NCI-H1436 (cell line): ENCODE measurements at places on chromosomes 11 and 22.
A peak's percentile ranks its signal among the peaks of the same experiment; 100 is the strongest.

DNA sequence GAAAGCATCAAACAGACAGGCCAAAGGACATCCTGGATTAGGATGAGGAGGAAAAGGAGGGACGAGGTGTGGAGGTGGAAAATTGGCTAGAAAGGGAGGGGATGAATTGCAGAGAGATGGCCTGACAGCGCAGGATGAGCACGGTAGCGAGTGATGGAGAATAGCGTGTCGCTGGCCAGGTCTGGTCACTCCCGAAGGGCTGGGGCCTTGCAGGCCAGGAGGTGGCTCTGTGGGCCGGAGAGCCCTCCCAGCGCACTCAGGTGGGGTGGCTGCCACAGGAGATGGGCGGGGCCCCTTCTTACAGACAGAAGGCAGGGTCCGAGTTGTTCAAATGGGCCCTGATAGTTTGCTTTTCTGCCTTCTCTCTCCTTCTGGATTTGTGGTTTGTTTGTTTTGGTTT lies 37.1 kb upstream of the THY1 start:
- DNase-seq: no peak

GRCh38 chr22:24516301-24516737 lies 21.2 kb downstream of the UPB1 start:
- no peak for DNase-seq

GRCh38 chr11:14881576-14882193 lies 10.3 kb downstream of the CYP2R1 start:
- no peak for DNase-seq

DNA sequence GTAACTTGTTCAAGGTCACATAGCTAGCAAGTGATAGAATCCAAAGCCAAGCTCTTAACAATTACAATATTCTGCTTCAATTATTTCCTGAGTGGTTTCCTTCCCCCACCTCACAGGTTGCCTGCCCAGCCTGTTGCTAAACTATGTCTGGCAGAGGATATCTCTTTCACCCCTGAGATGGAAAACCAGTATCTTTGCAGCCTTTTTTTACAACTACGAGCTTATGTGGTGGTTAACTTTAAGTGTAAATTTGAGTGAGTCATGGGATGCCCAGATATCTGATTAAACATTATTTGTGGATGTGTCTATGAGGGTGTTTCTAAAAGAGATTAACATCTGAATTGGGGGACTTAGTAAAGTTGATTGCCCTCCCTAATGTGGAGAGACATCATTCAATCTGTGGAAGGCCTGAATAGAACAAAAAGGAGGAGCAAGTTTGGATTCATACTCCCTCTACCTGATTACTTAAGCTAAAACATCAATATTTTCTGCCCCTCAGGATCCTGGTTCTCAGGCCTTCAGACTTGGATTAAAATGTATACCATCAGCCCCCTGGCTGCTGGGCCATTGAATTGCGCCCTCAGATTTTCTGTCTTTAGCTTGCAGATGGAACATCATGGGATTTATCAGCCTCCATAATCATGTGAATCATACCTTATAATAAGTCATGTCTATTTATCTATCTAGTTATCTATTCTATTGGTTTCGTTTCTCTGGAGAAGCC lies 911.9 kb downstream of the METTL15 start:
- no peak for DNase-seq

GRCh38 chr11:131674051-131674755 lies 303.8 kb downstream of the NTM start:
- peak; percentile 22 for DNase-seq

DNA sequence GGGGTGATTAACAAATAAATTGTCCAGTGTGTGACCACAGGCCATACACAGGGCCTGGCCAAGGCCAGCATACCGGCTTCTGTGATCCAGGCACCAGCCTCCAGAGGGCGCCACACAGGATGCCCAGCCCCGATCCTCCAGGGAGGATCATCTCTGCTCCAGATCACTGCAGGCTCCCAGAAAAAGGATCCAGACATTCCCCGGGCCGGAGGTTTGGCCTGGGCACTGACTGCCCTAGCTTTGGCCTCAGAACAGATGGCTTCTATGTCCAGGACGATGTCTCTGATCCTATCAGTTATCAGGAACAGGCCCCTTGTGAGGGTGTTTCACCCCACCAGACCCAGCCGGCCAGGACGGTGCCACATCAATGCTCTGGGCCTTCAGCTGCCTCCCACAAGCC lies 74.5 kb upstream of the LMO1 start:
- DNase-seq: peak; percentile 13

GRCh38 chr11:127738771-127739286 lies 738.3 kb upstream of the KIRREL3 start:
- DNase-seq: no peak

GRCh38 chr11:42840860-42841259 lies 470.9 kb upstream of the API5 start:
- no peak for DNase-seq

DNA sequence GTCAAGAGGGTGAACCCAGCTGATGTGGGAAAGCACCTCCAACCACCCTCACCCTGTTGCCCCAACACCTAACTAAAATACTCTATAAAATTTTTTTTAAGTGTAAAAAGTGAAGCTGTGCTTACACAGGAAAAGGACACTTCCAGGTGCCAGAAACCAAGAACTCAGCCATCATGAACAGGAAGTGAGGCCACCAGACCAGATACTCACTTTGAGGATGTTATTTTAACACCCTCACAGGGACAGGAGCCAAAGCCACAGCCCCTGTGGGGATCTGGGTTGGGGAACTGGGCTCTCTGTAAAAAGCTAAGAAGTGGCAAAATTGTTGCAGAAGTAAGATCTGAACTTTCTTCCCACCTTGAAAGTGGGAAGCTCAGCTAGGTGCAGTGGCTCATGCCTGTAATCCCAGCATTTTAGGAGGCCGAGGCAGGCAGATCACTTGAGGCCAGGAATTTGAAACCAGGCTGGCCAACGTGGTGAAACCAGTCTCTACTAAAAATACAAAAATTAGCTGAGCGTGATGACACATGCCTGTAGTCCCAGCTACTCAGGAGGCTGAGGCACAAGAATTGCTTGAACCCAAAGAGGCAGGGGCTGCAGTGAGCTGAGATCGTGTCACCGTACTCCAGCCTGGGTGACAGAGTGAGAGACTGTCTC lies 3.8 kb downstream of the RSPH14 start:
- no peak for DNase-seq

DNA sequence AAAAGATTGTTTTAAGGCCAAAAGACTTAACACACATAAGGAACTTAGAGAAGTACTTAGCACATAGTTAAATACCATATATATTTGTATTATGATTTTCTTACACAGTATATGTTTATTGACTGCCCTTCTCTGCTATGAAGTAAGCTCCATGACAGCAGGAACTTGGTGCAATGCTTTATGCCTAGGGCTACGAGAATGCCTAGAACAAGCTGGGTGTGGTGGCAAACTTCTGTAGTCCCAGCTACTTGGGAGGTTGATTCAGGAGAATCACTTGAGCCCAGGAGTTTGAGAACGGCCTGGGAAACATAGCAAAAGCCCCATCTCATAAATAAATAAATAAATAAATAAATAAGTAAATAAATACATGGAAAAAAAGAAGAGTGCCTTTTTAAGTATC lies 1.9 kb downstream of the SLC5A12 start:
- no peak for DNase-seq

GRCh38 chr11:122633219-122633829 lies 22.2 kb upstream of the UBASH3B start:
- DNase-seq: no peak

- no peak for DNase-seq
These were observed 51.1 kb downstream of the MED15 start for GRCh38 chr22:20558534-20558933.

GRCh38 chr11:86588566-86589090 lies 83.8 kb downstream of the ME3 start:
- peak; percentile 73 for DNase-seq

DNA sequence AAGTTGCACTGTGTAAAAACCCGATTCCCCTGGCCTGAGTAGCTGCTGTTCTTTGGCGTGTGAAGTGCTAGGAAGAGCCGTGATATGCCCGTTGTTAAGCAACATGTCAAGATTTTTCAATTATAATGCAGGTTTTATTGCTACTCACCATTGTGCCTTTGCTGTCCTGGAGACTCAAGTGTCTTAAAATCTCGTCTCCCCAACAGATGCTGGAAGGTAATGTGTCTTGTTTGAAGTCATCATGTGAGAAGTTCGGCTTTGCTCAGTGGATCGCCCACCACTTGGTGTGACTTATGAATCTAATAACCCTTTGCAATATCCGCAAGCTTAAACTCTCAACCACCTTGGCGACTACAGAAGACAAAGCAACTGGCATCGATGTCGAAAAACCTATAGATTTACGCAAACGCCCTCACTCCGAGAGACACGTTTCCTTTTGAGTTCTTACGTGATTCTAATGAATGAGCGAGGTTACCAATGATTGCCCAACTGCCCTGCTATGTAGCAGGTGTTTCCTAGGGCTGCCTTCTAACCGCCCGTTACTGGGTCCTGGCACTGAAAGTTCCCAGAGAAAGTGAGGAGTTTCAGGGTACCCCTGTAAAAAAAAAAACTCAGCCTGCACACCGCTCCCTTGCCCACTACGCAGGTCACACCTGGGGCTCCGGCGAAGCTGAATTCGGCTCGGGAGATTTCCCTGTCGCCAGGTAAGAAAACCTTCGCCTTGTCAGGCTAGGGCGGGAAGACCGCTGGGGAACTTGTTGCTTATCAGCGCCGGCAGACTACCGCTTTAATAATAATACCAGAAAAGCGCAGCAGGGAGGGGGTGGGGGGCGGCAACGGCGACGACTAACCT lies 21.2 kb upstream of the BDNF start:
- DNase-seq: no peak

GRCh38 chr22:43726322-43726721 lies 85.8 kb downstream of the EFCAB6 start:
- no peak for DNase-seq

DNA sequence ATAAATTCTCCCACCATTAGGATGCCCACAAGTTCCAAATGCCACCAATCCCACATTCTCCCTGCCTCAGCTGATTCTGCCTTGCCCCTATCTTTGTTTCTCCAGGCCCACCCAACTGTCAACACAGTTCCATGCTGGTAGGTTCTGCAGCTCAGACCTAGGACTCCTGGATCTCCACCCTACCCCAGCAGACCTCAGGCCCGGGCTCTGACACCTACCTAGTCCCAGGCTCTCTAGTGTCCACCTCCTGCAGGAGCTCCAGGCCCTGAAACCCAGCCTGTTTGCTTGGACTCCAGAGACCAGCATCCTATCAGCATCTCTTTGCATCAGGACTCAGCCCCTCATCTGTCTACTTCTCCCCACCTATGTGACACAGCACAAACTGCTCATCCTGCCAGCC lies 86.5 kb downstream of the PDE2A start:
- DNase-seq: no peak

DNA sequence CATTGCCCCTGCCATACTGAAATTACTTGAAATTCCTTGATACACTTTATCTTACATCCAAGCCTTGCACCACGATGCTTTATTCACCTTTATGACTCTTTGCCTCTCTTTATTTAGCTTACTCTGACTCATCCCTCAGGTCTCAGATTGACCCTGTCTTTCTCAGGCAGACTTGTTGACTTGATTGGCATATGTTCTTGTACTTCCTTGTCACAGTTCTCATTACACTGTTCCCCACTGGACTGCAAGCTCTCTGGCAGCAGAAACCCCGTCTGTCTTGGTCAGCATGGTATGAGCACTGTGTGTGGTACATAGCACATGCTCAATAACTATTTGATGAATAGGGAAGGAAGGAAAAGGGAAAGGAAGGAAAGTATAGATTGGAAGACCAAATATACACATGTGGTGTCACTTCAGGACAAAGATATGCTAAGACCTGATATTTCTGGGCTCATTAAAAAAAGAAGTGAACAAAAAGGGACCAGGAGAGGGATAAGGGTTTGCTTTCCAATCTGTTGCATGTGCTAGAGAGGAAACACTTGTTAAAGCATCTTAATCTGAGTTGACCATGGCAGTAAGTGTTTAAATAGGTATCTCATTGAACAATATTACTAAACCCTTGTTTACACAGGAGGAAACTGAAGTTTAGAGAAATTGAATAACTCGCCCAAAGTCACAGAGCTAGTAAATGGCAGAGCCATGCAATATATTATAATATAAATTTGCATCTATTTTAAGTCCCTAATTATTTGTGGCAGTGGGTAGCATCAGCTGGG lies 7.2 kb downstream of the LYVE1 start:
- DNase-seq: no peak

GRCh38 chr11:12193515-12194336 lies 83.3 kb downstream of the MICAL2 start:
- no peak for DNase-seq

DNA sequence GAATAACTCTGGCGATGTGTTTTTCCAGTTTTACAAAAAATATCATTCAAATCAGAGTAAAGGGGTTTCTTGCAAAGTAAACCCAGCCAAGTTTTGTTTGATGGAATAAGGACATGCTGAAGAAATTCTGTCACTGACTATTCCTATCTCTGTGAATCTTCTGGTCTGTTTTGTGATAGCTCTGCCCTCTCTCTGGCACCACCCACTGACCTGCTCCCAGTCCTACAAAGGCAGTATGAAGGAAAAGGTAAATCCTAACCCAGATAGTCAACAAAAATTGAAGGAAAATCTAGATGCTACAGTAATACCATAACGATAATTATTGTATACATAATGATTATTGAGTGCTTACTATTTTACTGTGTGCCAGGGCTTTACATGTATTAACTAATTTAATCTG lies 76.3 kb upstream of the TP53AIP1 start:
- no peak for DNase-seq

DNA sequence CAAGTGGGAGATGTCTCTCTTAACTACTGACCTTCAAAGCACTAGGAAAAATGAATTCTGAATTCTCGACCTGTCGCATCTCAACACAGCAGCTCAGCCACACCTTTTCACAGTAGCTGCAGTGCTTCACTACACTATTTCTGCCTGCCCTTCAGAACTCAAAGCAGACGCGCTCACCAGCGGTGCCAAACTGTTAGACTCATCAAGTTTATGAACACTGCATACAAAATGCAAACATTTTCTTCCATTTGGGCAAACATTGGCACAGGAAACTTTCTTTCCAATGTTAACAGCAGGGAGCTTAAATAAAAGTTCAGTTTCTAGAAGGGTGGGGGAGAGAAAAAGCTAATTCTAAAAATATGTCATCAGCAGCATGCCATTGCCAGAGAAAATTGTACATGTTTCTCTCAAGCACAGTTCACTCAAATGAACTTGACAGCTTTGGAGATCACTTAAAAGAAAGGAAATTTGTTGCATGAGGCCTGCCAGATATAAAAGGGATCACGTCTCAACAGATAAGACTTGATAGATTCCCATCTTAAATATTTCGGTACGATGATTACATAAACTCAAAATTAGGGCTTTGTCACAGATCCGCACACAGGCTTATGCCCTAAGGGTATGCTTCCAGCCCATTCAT lies 82.7 kb downstream of the CADM1 start:
- DNase-seq: no peak

DNA sequence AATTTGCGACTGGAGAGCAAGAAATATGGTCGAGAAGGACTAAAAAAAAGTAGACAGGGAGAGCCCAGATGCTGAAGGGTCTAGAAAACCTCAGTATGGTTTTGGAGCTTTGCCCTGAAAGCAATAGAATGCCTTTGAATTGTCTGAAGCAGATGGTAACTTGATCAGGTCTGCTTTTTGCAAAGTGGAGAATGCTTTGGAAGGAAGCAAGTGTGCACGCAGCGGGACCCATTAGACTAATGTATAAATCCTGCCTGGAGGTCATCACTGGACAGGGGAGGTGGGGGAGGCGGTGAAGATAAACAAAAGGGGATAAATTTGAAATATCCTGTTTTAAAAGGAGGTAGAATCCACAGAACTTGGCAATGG lies 757 bp upstream of the HINFP start:
- no peak for DNase-seq

- DNase-seq: no peak
These were observed 45.6 kb upstream of the TENM4 start for GRCh38 chr11:79486242-79486984.

- DNase-seq: peak; percentile 62
These were observed 851 bp downstream of the SPTBN2 start for GRCh38 chr11:66728038-66728692.
